ENCODE measurements at places on chromosomes 3 and 15.

GRCh38 chr3:121482660-121483059 lies 63.1 kb downstream of the POLQ start:
- DNase-seq = no peak

DNA sequence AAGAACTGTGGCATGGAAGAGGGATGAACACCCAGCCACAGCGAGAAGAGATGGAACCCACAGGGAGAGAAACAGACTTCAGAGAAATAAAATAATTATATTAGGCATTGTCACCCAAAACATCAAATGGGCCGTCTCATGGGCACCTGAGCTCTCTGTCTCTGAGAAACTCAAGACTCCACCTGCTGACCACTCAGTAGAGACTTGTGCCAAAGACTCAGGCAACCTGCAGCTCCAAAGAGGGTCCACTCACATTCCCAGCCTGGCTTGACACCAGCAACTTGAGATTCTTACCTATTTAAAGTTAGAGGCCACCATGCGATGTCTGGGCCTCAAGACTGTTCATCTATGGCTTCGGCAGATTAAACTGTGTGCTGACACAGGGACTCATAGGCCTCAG lies 12.0 kb downstream of the SEMA5B start:
- no peak for DNase-seq

GRCh38 chr3:42853056-42853455 lies 22.6 kb downstream of the CYP8B1 start:
- no peak for DNase-seq

GRCh38 chr3:58597770-58598310 lies 20.6 kb upstream of the FAM107A start:
- no peak for DNase-seq

DNA sequence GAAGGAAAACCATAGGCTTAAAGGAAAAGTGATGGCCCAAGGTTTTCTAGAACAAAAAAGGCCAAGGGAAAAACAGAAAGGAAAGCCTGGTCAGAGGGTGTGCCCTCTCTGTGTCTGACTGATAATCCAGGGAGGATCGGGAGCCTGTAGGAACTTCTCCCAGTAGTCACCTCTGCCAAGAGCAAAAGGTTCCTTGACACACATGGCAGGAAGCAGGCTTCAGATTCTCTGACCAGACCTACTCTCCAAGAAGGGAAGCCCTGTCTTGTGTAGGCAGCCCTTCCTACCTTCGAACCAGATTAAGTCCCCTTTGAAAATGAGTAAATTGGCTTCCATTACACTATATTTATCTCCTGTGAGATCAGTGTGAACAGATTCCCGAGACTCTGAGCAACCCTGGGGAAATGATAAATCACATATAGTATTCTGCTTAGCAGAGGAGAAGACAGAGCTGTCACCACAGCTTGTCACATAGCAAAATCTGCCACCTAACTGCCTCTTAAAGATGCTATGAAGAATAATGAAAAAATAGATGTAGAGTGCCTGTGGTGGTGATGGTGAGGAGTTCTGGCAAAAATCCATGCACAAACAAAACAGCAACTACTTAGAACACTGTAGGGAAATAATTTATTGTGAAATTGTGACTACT lies 38.8 kb downstream of the PARP14 start:
- DNase-seq = no peak

DNA sequence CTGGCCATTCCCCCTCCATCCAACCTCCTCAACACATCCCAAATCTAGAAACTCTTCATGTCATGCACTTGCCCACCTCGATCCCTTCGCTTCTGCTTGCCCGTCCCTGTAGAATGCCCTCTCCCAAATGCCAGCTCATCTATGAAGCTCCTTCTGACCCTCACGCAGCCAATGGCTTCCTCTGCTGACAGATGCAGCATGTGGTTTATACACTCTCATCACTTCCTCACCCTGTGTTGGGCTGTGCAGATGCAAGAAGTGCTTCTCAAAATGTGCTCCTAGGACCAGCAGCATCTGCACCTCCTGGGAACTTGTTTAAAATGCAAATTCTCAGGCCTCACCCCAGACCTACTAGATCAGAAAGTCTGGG lies 51.7 kb downstream of the SEMA5B start:
- no peak for DNase-seq

DNA sequence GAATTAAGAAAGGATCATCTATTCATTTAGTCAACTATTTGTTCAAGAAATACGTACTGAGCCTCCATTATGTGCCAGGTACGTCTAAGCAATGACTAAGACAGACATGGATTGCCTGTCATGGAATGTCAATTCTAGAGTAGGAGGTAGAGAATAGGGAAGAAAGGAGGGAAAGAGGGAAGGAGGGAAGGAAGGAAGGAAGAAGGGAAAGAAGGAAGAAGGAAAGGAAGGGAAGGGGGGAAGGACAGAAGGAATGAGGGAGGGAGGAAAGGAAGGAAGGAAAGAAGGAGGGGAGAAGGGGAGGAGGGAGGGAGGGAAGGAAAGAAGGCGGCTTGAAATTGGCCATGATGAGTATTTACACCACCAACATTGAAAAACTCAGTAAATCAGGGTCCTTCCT lies 39.3 kb upstream of the RFTN1 start:
- DNase-seq = no peak

GRCh38 chr3:146839727-146840375 lies 234.7 kb upstream of the PLSCR5 start:
- no peak for DNase-seq

- no peak for DNase-seq
Observed at GRCh38 chr3:190618330-190619030, 104.6 kb downstream of the IL1RAP start.

DNA sequence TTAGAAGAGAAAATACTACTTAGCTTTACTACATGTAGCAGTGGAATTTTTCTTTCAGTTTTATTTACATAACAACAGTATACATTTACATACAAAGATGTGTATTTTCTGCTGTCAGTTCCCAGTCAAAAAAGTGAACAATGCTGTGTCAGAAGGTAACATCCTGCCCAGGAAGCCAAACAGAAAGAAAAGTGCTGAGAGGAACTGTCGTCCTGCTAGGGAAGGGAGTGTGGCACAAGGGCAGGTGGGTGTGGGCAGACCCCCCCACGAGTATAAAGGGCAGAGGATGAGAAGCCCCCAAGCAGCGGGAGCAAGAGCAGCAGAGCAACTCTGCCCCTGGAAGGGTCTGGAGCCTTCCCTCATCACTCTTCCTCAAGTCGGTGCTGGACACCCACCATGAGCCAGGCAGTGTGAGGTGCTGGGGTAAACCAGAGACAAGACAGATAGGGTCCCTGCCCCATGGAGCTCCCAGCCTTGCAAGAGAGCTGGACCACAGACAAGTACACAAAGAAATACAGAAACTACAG lies 39.7 kb downstream of the TBC1D2B start:
- no peak for DNase-seq

Data from activated T-cell treated with anti-CD3 and anti-CD28 coated beads for 4 hours (primary cell).